Stimulated activated CD4-positive, alpha-beta T cell treated with anti-CD3 and anti-CD28 coated beads, Interleukin-4, amount 100 ng/mL, for 4 hours (primary cell): ENCODE measurements at places on chromosomes 1 and 21.

GRCh38 chr1:228887101-228887500 is 151.8 kb downstream of the RHOU start:
- no peak for DNase-seq

DNA sequence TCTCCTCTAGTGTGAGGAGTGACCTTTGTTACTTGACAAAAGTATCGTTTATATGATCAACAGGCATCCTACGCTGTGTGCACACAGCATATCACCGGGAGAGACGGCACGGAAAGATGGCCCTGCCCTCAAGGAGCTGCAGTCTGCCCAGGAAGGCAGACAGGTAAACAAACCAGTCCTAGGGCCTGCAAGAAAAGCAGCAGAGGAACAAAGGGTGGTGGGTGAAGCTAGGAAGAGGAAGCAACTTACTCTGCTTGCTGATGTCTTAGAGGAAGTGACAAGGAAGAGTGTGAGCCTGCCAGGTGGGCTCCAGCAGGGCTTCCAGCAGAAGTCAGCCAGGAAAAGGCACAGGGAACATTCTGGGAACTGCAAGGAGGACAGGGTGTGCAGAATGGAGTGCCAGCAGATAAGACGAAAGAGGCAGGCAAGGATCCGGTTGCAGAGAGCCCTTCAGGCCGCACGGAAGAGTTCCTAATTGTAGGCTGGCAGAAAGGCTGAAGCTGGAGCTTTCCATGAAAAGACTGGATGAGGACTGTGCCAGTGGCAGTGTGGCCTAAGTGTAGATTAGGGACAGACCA is 106.7 kb downstream of the SLC45A1 start:
- peak; percentile 41 for DNase-seq

DNA sequence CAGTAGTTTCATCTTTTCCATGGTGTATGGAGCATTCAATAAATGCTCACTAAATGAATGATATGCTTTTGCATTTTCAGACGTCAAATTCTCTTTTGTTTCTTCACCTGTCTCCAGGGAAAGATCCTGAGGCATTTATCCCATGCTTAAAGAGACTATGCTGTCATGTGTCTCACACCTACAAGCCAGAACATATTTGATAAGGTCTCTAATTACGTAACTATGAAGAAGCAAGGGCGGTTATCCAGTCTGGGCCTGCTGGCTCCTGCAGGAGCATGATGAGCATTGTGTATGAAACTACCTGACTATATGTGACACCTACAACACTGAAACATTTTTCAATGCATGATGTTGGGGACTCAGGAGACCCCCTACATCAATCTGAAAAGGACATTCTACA is 51.8 kb downstream of the FBXO42 start:
- DNase-seq = no peak

GRCh38 chr1:230857822-230858221 is 10.5 kb downstream of the C1orf198 start:
- no peak for DNase-seq

DNA sequence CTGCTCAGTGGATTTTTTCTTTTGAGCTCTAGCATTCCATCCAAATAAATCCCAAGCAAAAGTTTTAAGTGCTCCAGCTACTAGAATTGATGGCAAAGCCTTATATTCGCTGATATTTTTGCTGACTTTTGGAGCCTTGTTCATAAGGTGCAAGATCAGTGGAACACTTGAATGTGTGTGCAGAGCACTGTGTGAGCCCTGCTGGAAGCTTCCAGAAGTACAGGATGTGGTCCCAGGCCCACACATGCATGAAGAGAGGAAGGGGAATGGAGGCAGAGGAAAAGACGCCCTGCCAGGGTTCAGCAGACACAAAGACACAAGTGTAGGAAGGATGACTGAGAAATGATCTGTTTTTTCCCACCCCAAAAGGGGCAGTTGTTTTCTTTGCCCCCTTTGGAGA is 169.4 kb downstream of the KCNJ6 start:
- DNase-seq = no peak

DNA sequence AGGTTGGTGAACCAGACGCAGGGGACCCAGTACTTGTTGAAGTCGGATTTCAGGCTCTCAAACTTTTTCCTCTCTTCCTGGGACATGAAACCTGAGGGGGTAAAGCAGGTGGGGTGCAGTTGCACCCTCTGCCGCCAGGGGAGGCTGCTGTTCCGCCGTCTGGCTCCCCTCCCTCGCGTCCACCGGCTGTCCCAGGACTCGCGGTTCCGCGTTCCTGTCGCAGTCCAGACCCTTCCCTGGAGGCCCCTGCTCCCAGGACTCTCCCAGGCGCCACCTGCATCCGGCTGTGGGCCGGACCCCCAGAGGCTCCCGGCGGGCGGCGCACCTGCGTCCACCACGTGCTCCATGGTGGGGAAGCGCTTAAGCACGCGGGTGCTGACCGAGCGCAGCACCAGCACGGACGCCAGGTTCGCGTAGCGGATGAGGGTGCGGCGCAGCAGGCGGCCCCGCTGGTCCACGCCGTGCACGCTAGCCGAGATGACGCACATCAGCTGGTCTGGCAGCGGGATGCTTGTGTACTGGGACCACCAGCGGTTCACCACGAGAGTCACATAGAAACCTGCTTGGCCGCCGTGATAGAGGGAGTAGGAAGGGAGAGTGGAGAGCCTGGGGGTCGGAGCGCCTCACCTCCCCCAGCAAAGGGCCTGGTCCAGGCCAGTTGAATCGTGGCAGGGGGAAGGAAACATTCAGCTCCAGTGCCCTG is 1.7 kb downstream of the BEST4 start:
- peak; percentile 73 for DNase-seq

DNA sequence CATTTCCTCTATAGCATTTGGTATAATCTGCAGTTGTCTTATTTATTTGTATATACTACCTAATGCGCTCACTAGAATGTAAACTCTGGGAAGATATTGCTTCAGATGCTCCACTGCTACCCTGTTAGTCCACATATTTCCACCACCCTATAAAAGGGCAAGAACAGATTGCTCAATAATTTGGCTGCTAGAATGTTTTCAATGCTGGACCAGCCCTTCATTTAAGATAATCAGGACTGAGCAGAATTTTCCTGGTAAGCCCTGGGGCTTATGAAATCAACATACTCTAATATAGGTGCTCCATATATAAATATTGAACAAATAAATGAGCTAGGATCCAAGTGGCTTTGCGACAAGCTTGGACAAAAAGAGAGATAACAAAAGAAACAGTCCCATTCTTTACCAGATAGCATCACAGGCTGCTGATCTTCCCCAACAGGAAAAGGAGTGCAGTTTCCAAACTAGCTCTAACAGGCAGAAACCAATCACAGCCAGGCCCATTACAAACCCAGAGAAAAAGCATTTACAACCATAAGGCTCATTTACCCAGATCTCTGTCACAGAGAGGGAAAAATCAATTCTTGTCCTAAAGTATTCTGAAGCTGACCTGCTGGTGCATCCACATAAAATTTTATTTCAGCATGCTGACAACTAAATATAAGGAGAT is 8.3 kb downstream of the BCAR3 start:
- no peak for DNase-seq

DNA sequence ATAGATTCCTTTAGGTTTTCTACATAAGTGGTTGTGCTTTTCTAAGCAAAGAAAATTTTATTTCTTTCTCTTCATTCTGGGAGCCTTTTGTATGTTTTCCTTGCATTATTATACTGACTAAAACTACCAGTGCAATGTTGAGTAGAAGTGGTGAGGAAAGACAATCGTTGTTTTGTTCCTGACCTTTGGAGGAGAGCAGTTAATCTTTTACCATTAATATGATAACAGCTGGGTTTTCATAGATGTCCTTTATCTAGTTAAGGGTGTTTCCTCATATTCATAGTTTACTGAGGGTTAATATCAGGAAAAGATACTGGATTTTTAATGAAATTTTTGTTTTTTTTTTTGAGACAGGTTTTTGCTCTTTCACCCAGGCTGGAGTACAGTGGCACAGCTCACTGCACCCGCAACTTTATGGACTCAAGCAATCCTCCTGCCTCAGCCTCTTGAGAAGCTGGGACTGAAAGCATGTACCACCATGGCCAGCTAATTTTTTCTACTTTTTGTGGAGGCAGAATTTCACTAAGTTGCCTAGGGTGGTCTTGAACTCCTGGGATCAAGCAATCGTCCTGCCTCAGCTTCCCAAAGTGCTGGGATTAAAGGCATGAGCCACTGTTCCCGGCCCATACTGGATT is 9.0 kb upstream of the KCTD3 start:
- DNase-seq = no peak

GRCh38 chr1:221039616-221040015 is 160.4 kb downstream of the HLX start:
- DNase-seq = no peak

DNA sequence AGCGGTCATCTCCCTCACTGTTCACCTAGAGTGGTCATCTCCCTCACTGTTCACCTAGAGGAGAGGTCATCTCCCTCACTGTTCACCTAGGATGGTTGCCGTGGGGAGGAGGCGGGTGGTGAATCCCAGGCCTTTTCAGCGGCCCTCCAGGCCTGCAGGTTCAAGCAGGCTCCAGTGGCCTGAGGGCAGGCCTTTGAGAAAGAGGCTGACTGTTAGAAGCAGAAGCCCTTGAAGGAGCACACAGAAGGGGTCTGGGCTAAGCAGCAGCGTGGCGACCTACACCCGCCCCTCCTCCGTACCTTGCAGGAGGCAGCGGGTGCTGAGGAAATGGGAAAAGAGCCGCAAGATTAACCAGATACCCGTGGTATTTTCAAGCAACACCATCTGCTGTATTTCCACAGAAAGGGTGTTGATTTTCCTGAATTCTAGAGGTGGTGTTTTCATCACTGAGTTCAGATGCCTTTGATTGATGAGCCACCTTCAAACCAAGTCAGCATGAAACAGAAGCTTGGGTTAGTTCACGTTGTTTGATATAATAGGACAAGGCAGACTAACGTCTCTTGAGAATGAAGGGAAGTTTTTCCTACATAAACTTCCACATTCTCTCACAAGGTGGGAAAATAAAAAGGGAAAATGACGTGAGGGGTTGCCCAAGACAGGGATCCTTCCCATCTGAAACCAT is 289.5 kb downstream of the KIF26B start:
- DNase-seq = no peak
